ENCODE measurements at places on chromosomes 12 and 14.
A peak's percentile ranks its signal among the peaks of the same experiment; 100 is the strongest.

DNA sequence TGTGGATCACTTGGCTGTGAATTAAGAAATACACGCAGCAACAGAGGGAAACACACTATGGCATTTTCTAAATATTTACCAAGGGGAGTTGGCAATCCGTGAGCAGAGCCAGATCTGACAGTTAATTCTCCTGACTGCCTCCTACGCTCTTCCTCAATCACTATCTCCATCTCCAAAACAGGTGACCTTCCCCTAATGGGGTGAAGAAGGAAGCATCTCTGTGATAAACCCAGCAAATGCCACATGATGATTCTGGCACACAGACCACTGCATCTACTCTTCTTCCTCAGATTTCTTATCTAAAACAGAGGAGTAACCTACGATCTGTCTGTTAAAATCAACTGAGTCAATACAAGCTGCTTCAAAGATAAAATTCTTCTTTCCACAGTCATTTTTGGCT, 4.4 kb downstream of the SPTB start:
- DNase-seq, result no peak

- no peak for DNase-seq
Observed at GRCh38 chr14:96790706-96791105, 6.5 kb upstream of the VRK1 start.

- DNase-seq, result no peak
Observed at GRCh38 chr14:36130186-36130585, 46.3 kb downstream of the PTCSC3 start.

- no peak for DNase-seq
Observed at GRCh38 chr12:115993737-115994136, 283.8 kb downstream of the MED13L start.

DNA sequence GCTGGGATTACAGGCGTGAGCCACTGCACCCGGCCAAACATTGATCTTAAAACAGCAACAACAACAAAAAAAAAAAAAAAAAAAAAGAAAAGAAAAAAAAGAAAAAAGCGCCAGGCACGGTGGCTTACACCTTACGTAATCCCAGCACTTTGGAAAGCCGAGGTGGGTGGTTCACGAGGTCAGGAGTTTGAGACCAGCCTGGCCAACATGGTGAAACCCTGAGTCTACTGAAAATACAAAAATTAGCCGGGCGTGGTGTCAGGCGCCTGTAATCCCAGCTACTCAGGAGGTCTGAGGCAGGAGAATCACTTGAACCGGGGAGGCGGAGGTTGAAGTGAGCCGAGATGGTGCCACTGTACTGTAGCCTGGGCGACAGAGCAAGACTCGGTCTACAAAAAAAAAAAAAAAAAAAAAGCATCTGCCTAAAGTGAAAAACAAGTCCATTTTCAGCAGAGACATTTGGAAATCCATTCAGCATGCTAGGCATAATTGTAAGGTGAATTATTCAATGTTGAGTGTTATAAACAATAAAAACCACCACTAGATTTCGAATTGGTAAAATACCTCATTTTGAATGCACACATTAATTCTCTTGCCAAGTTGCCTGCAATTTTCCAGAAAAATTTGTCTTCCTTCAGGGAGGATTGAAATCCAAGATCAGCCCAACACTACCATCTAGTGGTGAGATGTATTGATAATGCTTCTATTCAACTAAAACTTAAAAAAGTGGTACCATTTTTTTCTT, 8.0 kb upstream of the CERS5 start:
- no peak for DNase-seq

GRCh38 chr12:105228494-105228893, 7.5 kb downstream of the APPL2 start:
- DNase-seq, result no peak

DNA sequence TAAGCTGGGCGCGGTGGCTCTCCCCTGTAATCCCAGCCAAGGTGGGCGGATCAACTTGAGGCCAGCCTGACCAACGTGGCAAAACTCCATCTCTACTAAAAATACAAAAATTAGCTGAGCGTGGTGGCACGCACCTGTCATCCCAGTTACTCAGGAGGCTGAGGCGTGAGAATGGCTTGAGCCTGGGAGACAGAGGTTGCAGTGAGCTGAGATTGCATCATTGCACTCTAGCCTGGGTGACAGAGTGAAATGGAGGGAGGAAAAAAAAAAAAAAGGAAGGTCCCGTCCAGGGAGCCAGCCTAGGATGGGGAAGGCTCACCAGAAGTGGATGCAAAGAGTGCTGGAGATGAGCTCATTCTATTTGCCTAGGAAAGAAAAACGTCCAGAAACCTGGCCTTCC, 1.9 kb upstream of the CD27 start:
- DNase-seq, result no peak

DNA sequence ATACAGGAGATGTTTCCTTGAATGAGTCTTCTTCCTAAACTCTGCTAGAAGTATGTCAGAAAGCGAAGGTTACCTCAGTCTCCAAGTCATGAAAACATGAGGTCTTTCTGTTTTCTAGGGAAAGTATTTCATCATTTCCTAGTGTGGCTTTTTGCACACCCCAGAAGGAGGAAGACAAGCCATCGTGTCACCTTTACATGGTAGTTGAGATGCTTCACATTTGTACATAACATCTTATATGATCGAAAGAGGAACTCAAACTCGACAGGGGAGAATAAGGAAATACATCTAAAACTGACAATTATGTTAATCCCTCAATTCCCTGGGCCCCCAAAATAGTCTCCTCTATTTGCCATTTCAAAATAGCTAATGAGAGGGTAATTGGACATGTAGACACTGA, 214.1 kb upstream of the PLEKHG7 start:
- DNase-seq, result no peak

DNA sequence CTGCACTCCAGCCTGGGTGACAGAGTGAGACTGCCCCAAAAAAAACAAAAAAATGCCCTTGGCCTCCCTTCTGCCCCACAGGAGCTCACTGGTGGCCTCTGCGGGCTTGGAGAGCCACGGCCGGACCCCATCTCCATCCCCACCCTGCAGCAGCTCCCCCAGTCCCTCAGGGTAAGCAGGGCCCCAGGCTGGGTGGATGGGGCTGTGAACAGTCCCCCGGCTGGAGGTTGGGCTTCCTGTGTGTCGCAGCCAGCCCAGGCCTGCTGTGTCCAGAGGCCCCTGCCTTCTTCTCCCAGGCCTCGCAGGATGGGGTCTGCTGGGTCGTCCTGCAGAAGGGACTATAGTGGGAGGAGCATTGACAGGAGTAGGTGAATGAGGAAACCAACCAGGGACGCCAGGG, 15.4 kb upstream of the PUS1 start:
- no peak for DNase-seq

DNA sequence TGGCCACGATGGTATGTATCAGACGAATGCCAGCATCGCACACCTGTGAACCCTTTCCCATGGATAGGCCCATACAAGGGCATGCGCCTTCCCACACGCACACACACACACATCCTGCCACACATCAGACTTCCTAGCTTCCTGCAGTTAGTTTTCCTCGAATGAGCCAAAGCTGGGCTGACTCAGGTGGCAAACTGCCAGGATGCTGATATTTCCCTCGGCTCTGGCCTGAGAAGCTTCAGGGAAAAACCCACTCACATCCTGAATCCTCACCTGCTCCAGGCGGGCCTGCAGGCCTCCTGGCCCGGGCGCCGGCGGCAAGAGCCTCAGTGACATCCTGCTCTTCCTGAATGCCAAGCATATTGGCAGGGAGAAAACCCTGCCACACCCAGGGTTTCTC, 22.4 kb downstream of the CALM1 start:
- DNase-seq, result no peak

DNA sequence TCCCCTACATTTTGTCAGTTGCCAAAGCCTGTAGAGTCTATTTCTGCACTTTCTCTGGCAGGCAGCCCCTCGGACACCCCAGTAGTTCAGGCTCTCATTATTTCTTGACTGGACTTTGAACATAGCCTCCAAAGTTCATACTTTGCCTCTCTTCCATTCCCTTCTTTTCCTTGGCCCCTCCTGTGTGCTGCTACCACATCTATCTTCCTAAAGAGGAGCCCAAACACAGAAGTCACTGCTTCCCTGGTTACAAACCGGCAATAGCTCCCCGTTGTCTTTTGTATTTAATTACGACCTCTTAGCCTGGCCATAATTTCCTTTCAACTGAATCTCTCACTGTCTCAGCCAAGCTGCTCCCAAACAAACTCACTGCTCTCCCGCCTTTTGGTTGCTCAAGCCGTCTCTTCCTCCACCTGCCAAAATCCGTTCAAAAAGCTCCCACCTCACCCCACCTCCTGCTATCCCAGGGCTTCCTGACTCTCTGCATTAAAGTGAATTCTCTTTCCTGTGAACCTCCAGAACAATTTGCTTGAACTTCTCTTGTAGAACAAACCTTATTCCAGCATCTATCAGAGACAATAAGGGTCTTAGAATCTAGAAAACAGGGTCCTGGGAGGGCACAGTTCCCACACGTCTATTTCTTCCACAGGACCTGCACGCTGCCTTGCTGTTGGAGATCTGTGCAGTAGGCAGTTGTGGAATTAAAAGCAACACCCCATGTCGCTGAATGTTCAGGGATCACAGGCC, 46.9 kb downstream of the PRMT8 start:
- DNase-seq, result peak; percentile 23

DNA sequence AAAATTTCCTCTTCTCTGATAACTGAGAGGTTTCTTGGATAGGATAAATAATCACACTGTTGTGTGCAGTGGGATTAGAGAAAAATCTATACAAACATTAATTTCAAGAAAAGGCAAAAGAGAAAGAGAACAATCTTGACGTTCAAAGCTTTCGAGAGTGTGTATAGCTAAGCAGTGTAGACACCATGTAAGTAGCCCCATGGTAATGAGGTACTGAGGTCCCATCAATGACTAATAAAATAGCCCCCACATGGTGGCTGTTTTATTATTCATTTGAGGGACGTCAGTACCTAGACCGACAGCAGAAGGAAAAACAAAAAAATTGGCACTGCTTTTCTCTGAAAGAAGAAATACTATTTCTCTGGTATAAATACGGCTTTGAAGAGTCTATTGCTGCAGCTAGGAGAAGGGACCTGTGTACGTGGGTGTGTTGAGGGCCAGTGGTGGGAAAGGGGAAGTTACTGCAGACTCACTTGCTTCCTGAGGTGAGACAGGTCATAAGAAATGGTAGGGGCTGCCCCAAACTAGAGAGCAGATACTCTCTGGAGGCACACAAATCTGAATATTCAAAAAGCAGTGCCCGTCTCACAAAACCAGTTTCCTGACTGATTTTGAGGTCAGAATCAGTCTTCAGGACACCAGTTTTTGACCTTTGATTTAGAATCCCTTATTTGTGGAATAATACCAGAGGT, 339.8 kb downstream of the EMP1 start:
- DNase-seq, result no peak

DNA sequence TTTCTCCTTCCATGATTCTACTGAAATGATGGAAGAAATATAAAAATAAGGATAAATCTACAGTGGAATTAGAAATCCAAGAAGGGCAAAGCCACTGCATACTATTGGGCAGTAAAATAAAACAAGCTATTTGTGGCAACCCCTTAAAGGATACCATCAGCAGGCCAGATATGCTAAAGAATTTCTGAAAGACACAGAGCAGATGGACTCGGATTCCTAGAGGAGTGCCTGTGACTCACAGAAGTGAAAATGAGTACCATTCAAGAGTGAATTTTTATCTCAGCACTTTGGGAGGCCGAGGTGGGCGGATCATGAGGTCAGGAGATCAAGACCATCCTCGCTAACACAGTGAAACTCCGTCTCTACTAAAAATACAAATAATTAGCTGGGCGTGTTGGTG, 318.1 kb downstream of the LRIG3 start:
- DNase-seq, result no peak

DNA sequence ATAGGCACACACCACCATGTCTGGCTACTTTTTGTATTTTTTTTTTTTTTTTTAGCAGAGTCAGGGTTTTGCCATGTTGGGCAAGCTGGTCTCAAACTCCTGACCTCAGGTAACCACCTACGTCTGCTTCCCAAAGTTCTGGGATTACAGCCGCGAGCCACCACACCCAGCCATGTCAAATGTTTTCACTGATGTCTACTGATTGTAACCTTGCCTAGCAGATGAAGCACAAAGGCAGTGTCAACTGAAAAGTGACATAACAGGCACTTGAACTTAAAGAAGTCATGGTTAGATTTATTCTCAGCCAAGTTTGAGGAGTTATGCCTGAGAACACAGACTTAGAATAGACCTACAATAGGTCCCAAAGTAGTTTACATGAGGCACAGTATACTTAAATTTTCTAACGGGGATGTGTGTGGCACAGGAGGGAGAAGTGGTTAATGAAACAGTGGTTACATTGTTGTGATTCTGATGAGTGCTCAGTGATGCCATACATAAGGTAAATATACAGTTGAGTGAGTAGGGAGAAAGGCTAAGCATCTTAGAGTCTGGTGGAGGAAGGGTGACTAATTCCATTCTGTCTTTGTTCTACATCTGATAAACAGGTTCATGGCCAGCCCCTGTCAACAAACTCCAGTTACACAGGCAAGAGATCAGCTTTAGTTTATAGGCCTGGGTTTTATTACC, 12.6 kb upstream of the RNASE4 start:
- DNase-seq, result no peak

DNA sequence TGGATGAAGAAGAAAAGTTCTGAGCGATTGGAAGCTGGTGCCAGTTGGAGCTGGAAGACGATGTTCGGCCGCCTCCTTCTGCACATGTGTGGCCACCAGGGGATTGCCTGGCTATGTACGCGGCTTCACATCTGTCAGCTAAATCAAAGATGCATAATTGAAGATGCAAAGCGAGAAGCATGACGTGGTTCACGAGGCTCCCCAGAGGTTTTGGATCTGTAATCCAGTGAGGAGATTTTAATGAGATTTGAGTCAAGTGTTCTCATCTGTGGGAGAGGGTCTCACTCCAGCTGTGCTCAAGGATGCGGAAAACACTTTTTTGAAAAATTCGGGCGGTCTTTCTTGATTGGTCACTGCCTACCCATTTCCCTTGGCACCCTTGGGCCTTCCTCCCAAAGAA, 94.6 kb downstream of the PAX9 start:
- DNase-seq, result no peak

DNA sequence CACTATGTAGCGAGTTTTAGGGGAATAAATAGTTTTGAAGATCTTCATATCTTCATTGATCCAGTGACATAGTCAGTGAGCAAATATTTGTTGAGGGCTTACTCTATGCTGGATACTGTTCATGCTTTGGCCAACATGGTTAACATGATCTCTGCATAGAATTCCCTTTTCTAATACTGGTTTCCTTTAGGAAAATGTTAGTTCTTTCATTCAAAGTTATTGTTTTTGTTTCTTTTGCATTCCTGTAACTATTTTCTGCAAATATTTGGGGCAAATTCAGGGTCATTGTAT, 226.5 kb downstream of the C12orf50 start:
- no peak for DNase-seq

DNA sequence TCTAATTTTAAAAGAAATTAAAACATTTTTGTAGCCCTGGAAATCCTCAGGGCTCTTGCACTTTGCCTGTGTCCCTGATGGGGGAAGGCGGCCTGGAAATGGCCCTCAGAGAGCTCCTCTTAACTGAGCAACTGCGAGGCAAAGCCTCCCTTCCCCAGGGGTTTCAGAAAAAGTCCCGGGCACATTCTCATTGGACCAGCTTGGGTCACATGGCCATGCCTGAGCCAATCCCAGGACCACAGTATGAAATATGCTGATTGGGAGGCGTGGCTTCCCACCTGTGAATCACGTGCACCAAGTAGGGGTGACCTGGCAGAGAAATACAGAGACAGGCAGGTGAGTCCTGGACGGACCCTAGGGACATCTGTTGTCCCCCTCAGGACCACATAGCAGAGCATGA, 90.4 kb upstream of the SFSWAP start:
- DNase-seq, result no peak
